ENCODE measurements at places on chromosomes 16 and 17.

GRCh38 chr17:61731330-61731729, 132.0 kb downstream of the BRIP1 start:
- no peak for DNase-seq

DNA sequence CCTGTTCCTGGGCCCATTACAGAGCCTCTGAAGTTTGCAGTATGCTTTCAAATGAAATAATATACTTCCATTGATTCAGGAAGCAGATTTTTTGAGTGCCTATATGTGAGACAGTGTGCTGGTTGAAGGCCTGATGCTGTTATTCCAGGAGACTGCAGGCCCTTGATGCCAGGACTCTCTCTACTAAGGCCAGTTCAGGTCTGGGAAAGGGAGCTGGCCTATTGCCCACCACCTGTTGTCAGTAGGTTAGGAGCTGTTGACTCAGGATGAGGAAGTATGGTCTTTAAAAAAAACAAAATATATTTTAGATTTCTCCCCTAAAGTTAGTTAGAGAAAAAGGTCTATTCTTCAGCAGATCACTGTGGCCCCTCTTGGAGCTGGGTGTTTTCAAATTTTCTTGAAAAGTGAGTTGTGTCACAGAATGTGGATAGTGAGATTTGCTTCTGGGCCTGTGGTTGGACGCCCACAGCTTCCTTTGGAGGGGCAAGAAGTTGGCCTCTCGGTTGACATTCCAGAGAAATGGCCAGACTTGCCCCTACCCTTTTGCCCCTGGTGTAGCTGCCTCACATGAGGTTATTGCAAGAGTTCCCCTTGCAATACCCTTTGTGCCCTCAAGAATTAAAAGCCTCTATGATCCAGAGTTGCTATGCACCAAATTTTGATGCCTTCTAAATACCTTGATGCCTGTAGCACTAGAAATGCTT, 7.9 kb downstream of the ESRP2 start:
- DNase-seq: no peak

DNA sequence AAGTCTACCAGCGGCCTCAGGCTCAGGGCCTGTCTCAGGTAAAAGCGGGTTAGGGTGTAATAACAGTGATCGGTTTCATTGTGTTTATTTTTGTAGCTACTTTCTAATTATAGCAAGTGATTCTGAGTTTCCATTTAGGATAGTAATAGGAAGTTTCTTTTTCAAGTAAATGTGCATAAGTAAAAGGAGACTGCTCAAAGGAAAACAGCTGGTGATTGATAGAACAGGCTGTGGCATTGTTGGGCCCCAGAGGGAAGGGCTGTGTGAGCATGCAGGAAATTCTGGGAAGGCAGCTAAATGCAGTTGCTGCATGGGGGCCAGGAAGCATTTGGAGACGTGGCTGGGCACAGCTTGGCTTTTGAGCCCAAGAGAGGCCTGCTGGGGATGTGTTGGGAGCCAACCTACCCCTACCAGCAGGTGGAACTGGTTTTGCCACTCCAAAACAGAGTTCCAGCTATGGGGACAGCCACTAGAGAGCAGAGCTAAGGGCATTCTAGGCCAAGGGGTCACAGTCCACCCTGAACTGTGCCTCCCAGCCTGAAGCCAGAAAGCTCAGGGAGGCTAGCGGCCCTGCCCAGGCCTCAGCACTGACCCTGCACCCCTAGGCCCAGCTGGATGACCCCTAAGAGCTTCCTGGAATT, 12.6 kb downstream of the SNX20 start:
- DNase-seq: no peak

GRCh38 chr17:33889766-33890165, 365.3 kb upstream of the CCL2 start:
- DNase-seq: no peak

- no peak for DNase-seq
These were observed 173.7 kb downstream of the CDK5R1 start for GRCh38 chr17:32660496-32660985.

- no peak for DNase-seq
These were observed 137.9 kb upstream of the GSE1 start for GRCh38 chr16:85475233-85475632.

DNA sequence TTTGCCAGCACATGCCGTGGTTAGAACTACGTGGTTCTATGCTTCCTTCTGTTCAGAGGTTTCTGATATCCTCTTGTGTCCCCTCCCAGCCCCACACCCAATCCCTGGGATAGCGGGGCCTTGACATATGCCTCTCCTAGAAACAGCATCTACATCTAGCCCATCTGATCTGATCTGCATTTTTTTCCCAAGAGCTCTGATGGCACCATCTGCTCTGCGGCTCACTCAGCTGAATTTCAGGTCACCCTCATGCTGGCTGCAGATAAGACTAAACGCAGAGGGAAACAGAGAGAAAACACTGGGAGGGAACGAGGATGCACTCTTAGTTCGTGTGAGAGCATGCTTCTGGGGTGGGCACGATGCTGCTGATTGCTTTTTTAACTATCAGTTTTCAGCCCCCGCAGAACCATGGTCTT, 10.7 kb downstream of the WIPI1 start:
- DNase-seq: no peak

- no peak for DNase-seq
These were observed 103.6 kb upstream of the C16orf82 start for GRCh38 chr16:26963109-26963508.

- no peak for DNase-seq
These were observed 25.8 kb downstream of the SRCIN1 start for GRCh38 chr17:38579934-38580333.

- no peak for DNase-seq
These were observed 7.7 kb downstream of the CEP295NL start for GRCh38 chr17:78895322-78895721.

- DNase-seq: no peak
These were observed 326.7 kb downstream of the CDH13 start for GRCh38 chr16:82953517-82953916.

DNA sequence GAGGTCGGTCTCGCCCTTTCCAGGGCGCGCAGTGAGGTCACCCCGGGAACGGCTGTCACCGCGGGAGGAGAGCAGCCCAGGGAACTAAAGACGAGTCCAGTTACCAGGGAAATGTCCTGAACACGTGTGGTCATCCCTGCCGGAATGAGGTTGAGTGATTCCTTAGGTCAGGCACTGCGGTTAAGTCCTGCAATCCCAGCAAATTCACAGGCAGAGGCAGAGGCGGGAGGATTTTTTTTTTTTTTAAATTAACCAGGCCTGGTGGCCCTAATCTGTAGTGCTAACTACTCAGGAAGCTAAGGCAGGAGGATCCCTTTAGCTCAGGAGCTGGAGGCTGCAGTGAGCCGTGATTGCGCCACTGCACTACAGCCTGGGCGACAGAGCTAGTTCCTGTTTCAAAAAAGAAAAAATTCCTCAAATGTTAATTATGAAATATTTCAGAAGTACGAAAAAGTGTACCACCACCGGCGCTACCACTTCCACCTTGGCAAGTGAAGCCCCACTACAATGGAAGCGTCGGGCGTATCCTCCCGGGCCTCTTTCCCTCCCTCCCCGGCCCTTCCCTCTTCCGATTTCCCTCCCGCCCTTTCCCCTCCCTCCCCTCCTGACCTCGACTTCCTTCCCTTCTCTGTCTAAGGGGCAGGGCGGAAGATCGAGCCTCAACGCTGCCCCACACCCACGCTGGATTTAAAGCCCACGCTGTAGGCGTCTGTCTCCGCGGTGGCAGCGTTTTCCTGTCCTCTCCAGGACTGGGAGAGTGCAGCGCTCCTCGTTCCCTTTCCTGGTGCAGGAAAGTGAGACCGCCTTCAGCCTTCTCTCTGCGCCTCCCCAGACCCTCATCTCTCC, 27.3 kb downstream of the SLFN11 start:
- no peak for DNase-seq

- DNase-seq: peak; percentile 58
These were observed 24.2 kb downstream of the B9D1 start for GRCh38 chr17:19338031-19338990.

DNA sequence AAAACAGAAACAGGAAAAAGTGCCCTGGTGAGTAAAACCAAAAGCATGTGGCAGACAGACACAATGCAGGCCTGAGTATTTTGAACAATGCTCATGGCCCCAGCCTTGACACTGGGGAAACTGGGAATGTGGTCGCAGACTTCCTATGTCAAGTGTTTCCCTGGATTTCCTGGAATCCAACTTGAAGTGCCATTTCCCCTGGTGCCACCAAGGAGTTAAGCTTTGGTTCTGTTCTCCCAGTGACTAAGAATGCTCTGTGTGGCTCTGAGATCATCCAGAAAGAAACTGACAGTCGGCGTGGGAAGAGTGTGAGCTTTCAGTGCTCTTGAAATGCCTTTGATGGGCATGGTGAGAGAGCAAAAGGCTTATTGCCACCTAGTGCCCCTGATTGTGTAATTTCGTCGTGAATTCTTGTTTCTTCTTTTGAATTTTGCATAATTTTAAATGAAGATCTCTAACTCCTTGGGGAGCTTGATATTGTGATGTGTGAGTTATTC, 96.0 kb downstream of the YPEL2 start:
- peak; percentile 11 for DNase-seq

GRCh38 chr16:1870365-1871082, 1.4 kb downstream of the MEIOB start:
- DNase-seq: no peak

- DNase-seq: no peak
These were observed 21.1 kb downstream of the CDR2 start for GRCh38 chr16:22353191-22353919.

- no peak for DNase-seq
These were observed 12.2 kb downstream of the CMC2 start for GRCh38 chr16:80994451-80994850.

- DNase-seq: no peak
These were observed 18.5 kb upstream of the HEXD start for GRCh38 chr17:82399601-82400101.

GRCh38 chr16:55839115-55839514, 6.2 kb upstream of the CES1 start:
- no peak for DNase-seq

GRCh38 chr17:39011907-39012468, 44.8 kb upstream of the FBXO47 start:
- DNase-seq: no peak

- DNase-seq: no peak
These were observed 114.4 kb downstream of the SEC14L1 start for GRCh38 chr17:77254951-77255825.

GRCh38 chr16:83615953-83616350, 191.8 kb upstream of the HSBP1 start:
- no peak for DNase-seq

- DNase-seq: no peak
These were observed 187.9 kb downstream of the KCNJ2 start for GRCh38 chr17:70357190-70357589.

GRCh38 chr16:1907226-1907860, 10.9 kb downstream of the HS3ST6 start:
- no peak for DNase-seq

DNA sequence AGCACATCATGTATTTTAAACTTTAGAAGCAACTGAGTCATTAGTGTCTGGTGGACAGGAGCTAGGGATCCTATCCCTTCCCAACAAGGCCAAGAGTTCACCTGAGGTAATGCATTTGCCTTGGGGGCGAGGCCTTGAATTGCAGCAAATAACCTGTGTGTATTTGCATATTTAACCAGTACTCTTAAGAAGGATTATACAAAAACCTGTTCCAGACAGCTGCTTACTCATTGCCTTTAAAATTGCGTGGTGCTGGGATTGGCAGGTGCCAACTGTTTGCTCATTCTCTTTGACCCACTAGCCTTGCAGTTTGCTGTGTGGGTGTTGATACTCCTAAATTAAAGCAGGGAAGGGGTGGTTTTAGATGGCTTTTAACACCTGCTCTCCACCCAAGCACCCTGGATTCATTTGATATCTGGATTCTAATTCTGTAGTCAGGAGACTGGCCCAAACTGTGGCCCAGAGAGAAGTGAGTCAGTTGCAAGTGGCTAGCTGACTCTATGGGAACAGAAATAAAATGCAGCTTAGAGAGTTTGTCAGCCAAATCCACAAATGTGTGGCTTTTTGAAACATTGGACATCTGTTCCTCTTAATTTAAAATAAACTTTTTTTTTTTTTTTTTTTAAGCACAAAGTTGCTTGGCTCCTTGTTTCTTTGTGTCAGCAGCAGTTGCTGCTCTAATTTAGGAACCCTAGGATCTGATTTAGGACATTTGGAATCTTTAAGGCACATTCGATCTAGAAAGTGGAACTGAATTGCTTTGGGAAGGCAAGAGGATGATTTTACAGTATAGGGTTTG, 46.9 kb downstream of the TUBD1 start:
- peak; percentile 51 for DNase-seq

DNA sequence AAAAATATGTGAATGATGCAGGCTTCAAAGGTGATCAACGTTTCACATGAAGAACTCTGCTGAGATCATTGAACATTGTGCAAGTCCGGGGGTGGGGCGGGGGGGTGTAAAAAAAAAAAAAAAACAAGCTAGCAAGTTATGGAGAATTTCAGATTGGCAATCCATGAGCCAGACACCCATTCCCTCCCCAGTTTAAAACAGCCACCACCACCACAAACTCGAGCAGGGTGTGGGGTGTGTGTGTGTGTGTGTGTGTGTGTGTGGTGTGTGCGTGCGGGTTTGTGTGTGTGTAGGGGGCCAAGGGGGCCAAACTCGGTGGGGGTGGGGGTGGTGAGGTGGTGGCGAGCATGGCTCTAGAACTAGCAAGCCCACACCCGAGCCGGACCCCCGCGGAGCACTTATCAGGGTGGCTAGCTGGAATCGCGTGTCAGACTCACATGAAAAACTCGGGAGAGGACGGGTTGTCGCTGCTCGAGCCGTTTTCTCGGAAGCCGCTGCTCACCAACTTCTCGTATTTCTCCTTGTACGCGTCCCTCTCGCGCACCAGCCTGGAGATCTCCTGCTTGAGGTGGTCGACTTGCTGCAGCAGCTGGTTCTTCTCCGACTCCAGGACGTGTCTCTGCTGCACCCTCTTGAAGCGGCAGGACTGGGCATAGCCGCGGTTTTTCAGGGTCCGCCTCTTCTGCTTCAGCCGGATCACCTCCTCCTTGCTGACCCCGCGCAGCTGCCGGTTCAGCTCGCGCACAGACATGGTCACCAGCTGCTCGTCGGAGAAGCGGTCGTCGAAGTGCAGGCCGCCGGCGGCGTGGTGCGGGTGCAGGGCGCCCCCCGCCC, 2.0 kb downstream of the MAF start:
- peak; percentile 43 for DNase-seq

DNA sequence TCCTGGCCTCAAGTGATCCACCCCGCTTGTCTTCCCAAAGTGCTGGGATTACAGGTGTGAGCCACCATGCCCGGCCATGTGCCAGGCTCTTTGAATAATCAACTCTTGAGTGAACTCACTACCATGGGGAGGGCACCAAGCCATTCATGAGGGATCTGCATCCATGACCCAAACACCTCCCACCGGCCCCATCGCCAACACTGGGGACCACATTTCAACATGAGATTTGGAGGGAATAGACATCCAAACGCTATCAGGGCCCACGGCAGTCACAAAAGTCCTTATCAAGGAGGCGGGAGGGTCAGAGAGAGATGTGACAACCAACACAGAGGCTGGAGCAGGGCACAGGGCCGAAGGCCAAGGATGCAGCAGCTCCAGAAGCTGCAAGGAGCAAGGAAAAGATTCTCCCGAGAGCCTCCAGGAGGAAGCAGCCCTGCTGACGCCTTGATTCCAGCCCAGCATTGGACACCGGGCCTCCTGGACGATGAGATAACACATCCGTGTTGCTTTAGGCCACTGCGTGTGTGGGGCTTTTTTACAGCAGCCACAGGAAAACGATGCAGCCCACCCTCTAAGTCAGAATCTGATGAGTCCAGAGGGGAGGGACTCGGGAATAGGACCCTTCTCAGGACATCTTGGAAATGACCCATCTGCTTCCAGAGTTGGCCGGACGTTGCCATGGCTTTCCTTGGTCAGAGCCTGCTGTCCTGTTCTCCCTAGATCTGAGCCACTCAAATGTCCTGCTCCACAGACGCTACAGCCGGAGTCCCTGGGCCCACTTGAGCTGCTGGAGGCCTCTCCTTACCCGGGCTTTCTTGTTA, 47.3 kb upstream of the CMIP start:
- DNase-seq: no peak

- DNase-seq: no peak
These were observed 90.1 kb downstream of the ASIC2 start for GRCh38 chr17:33202796-33203495.

Measured in activated CD4-positive, alpha-beta T cell treated with anti-CD3 and anti-CD28 coated beads, Interleukin-2, amount 50 U/mL, for 4 hours (primary cell).